ENCODE measurements at places on chromosomes 3 and 15.

GRCh38 chr15:58839485-58839884 is 68.4 kb downstream of the MINDY2 start:
- DNase-seq, result peak; percentile 59

DNA sequence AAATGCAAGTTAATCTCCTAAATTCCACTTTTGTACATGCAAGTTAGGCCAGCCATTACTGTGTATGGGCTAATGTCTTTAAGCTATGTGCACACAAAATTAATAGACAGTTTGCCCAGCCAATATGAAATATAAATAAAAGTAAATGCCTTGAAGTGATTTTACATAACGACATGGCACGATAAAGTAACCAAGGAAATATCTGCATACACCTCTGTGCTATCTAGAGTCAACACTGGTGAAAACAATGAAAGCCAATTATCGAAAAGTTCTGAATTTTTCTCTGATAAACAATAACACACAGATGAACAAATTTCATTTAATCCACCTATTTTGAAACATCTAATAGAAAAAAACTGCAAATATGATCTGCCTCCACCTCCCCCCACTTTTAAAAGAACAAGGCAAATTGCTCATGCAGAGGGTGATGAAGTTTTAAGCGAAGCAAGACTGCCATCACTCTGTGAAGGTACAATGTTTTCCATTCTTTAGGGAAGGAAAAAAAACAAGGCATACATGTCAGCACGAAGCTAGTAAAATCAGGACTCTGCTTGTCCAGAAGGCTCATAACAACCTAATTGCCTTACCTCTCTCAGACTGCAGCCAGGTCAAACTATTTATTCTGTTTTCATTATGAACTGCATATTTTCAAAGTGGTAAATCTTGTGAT is 317.7 kb downstream of the MECOM start:
- DNase-seq, result no peak

DNA sequence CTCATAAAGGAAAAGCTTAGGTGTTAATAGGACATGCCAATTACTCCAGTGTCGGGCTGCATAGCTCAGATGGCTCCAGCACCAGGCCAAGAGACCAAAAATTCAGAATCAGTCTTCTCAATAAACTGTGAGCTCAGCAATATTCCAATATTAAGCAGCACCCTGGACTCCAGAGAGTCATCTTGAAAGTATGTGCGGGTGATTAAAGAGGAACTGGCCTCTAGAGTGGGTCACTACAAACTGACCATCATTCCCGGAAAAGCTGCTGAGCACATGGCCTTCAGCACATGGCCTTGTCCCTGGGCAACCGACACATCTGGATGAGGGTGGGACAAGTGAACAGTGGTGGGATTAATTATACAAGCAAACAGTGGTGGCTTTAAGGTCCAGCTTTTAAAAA is 59.0 kb downstream of the MAGI1 start:
- no peak for DNase-seq

DNA sequence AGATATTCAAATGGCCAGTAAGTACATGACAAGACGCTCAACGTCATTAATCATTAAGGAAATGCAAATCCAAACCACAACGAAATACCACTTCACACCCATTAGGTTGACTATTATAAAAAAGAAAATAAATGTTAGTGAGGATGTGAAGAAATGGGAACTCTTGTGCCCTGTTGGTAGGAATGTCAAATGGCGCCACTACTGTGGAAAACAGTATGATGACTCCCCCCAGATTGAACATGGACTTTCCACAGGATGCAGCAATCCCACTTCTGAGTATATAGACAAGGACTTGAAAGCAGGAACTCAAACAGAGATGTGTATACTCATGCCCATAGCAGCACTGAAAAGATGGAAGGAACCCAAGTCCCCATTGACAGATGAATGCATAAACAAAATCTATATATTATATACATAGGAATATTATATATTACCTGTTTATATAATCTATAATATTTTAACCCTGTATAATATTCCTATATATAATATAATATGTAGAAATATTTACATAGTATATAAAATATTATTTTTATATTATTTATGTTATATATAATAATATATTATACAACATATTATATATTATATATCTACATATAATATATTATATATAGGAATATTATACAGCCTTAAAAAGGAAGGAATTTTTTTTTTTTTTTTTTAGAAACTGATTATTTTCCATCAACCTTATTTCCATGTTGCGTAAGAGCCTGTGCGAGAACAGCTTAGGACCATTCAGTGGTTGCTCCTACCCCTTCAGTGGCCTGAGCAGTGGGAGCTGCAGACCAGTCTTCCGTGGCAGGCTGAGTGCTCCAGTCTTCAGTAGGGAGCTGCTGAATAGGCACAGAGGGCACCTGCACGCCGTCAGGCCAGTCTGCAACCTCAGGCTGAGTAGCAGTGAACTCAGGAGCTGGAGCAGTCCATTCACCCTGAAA is 17.6 kb upstream of the PIGZ start:
- DNase-seq, result no peak

- DNase-seq, result no peak
Measured at GRCh38 chr15:68494573-68495110, 62.7 kb upstream of the ITGA11 start.

DNA sequence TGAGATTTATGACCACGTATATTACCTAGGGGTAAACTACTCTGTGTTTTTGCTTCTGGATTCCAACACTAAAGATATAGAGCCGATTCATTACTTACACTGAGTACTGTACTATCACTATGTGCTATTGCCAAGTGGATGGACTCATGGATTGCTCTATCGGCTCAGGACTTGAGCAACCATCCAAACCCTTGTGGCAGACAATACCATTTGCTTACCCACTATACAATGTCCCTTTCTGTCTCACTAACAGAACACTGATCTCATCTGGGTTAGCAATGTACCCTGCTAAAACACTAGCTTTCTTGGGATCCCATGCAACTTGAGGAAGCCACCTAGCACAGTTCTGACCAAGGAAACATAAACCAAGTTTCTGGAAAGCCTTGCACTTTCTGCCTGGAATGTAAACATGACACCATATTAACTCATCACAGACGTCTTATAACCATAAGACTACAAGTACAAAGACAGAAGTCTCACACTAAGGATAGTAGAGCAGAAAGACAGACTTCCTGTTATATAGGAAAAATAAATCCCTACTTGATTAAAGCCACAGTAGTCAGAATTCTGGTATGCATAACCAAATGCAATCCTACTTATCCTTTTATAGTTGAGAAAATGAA is 38.6 kb downstream of the HACD2 start:
- no peak for DNase-seq

DNA sequence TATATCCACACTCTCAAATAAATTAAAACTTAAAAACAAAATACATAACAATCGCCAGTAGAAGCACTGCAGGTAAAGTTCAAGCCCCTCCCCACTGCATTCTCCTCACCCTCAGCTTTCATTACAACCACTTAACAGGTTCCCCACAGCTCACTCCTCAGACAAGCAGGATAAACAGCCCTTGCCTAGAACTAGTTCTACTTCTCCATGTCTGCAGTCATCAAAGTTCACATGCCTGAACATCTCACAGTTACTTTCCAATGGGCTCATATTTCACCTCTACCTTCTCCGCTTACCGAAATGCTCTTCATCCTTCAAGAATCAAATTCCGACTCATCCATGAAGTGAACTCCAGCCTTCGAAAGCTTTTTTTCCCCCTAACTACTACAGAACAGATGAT is 4.1 kb downstream of the YEATS2 start:
- DNase-seq, result peak; percentile 58

GRCh38 chr3:48478626-48479555 is 25.1 kb downstream of the SHISA5 start:
- no peak for DNase-seq

DNA sequence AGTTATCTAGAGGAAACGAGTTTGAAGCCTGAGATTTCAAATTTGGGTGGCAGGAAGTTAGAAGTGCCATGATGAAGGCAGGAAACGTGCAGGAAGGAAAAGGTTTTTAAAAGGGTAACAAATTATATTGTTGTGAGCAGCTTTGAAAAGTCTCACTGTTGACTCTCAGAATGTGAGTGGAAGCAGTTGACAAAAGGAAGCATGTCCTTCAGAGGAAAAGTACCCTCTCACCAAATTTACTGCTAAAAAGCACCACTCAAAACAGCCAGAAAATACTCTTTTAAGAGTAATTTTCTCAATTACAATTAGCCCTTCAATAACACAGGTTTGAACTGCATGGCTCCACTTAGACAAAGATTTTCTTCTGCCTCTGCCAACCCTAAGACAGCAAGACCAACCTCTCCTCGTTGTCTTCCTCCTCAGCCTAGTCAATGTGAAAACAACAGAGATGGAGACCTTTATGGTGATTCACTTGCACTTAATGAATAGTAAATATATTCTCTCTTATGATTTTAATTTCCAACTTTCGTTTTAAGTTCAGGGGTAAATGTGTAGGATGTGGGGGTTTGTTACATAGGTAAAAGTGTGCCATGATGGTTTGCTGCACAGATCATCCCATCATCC is 117.1 kb upstream of the LIPC start:
- DNase-seq, result no peak

DNA sequence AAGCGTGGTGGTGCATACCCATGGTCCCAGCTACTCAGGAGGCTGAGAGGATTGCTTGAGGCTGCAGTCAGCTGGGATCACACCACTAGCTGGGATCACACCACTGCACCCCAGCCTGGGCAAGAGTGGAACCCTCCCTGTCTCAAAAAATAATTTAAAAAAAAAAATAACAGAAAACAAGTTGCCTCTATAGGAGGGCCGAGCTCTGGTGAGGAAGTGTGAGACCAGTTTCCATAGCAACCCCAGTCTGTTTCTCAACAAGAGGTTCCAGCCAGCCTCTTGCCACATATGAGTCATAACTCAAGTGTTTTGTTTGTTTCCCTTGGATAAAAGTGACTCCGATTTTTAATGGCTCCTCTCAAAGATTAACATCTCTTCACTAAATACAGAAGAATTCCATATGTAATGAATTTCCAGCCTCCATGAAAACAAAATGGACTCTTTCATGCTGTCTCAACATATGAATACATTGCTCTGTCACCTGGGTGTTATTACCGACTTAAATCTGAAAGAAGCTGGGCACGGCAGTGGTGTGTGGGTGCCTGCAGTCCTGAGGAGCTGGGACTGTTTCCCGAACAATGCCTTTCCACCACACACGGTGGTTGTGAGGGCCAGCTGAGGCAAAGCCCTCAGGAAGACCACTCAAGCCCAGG is 19.7 kb downstream of the TMEM43 start:
- peak; percentile 89 for DNase-seq

GRCh38 chr3:135301670-135302069 is 506.6 kb downstream of the EPHB1 start:
- no peak for DNase-seq

Measured in T47D (cell line).